Left lung (tissue), 14 donors: ENCODE measurements at places on chromosomes 7 and 10. TPM values are rescaled to one million over a fixed set of nuclear protein-coding genes. Genes with fewer than 3 reads are reported as not detected.

- no peak for DNase-seq
- peaks cover 15% of the 10 kb centered on the region for H3K36me3 ChIP-seq
- no peaks in the 10 kb centered on the region for H3K27me3 ChIP-seq
- peaks cover 57% of the 10 kb centered on the region for H3K4me1 ChIP-seq
These were observed 919 bp downstream of the MAFK start for GRCh38 chr7:1531263-1531978.

DNA sequence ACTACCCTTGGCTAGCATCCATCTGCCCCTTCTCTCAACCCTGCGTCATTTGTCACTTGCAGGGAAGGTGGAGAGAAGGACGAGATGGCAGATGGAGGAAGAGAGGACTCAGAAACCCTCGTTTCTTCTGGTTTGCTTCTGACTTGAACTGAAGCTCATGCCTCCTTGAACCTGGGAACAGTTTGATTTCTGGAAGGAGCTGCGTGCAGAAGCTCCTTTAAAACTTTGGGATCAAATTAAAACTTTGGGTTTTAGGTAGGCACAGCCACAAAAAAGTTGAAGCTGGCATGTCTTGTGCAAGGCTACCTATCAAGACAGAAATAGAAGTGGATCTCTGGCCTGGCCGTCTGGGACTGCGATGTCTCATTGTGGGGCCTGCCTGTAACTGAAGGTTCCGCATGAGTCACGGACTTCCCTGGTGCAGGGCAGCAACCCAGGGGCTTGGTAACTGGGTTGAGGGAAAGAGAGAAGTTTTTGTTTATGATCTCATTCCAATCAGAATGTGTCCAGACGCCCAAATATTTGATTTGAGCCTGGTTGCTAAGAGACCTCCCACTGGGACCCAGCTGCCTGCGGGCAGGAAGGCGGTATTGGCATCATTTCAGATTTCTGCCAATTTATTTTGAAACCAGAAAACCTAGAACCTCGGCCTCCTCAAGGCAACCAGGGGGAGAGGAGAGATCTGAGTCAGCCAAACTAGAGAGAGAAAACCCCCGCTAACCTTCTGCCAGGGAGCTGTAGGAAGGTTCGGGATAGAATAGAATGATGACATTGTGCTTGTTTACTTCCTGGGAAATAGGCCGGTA lies 15.8 kb upstream of the CAMK1D start:
- peak overlapping the region; percentile 21 for H3K27ac ChIP-seq
- DNase-seq: peak; percentile 72
- H3K27me3 ChIP-seq: no peaks in the 10 kb centered on the region
- H3K4me3 ChIP-seq: no peak overlapping the region
- H3K4me1 ChIP-seq: peaks cover 9% of the 10 kb centered on the region

DNA sequence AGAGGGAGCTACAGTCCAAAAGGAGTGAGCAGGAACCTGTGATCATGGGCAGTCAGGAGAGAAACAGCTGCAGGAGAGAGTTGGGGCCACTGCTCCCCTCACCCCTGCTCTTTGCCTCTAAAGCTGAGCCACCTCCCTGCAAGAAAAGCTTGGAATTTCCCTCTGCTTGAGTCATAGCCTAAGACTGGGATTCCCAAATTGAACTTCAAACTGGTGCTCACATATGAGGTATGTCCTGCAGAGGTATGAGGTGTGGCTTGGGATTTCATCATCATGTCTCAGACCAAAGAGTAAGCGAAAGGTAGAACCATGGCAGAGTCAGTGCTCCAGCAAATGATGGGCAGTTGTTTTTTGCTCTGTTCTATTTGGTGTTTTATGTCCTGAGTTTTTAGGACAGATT lies 237.1 kb upstream of the NRP1 start:
- no peak overlapping the region for H3K27ac ChIP-seq
- H3K4me3 ChIP-seq: no peak overlapping the region
- no peaks in the 10 kb centered on the region for H3K36me3 ChIP-seq
- DNase-seq: no peak

DNA sequence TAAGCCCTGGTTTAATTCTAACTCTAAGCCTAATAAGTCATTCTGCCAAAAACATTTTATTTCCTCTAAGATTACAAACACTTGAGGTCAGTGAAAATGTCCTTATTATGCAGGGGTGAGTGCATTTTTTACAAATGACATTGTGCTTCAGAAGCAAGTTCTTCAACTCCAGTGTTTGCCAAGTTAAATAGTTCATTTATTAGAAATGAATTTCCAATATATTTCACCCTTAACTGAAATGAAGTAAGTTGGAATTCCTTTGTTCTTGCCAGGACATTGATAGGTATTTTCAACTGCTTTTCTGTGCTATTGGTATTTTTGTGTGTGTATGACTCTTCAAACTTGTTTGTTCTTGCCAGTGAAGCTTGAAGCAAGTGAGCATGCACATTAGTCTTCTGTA lies 89.5 kb upstream of the CCDC6 start:
- no peaks in the 10 kb centered on the region for H3K27me3 ChIP-seq
- H3K4me1 ChIP-seq: peaks cover 6% of the 10 kb centered on the region
- no peak for DNase-seq
- H3K27ac ChIP-seq: peak overlapping the region; percentile 57
- no peak overlapping the region for H3K4me3 ChIP-seq

DNA sequence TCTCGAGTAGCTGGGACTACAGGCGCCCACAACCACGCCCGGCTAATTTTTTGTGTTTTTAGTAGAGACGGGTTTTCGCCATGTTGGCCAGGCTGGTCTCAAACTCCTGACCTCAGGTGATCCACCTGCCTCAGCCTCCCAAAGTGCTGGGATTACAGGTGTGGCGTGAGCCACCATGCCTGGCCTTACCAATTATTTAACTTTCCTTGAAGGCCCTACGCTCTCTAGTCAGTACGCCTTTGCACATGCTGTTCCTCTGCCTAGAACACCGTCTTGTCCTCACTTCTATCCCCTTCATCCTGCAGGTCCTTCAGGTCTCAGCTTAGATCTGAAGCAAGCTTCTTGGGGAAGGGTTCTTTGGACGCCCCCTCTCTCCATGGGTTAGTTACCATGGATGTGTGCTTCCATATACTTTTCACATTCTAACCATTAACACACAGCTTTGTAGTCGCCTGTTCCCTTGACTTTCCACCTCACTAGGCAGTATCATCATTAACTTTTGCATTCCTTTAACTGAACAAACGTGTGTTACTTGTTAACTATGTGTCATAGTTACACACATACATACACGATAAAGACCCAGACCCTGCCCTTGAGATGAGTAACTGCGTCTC lies 592 bp upstream of the ATP6V1F start:
- peak overlapping the region; percentile 84 for H3K27ac ChIP-seq
- H3K27me3 ChIP-seq: no peaks in the 10 kb centered on the region
- no peaks in the 10 kb centered on the region for H3K36me3 ChIP-seq
- peaks cover 16% of the 10 kb centered on the region for H3K4me1 ChIP-seq
- peak overlapping the region; percentile 17 for H3K4me3 ChIP-seq

- peak; percentile 94 for DNase-seq
- H3K4me1 ChIP-seq: peaks cover 11% of the 10 kb centered on the region
- no peaks in the 10 kb centered on the region for H3K36me3 ChIP-seq
These were observed at the start of gene ICA1 for GRCh38 chr7:8261711-8262695. Gene ICA1, minus strand, starts transcription at chr7:8262167. Its CDS starts 26,241 bp downstream, at chr7:8235926.

DNA sequence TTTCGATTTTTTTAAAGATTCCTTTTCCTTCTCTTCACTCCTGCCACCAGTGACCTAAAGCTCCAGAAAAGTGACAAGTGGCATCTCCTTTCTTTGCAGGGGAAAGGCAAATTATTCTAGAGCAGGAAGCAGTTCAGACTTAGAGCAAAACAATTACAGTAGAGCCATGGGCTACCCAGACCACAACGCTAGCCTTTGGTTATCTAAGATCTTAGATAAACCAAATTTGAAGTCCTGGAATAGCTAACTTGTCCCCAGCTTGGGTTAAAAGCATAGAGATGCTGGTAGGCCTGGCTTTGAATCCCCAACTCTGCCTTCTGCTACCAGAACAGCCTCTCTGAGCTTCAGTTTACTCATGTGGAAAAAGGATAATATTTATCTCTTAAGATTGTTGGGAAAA lies 38.4 kb downstream of the LGI1 start:
- no peaks in the 10 kb centered on the region for H3K4me1 ChIP-seq
- no peaks in the 10 kb centered on the region for H3K27me3 ChIP-seq
- no peak overlapping the region for H3K4me3 ChIP-seq

DNA sequence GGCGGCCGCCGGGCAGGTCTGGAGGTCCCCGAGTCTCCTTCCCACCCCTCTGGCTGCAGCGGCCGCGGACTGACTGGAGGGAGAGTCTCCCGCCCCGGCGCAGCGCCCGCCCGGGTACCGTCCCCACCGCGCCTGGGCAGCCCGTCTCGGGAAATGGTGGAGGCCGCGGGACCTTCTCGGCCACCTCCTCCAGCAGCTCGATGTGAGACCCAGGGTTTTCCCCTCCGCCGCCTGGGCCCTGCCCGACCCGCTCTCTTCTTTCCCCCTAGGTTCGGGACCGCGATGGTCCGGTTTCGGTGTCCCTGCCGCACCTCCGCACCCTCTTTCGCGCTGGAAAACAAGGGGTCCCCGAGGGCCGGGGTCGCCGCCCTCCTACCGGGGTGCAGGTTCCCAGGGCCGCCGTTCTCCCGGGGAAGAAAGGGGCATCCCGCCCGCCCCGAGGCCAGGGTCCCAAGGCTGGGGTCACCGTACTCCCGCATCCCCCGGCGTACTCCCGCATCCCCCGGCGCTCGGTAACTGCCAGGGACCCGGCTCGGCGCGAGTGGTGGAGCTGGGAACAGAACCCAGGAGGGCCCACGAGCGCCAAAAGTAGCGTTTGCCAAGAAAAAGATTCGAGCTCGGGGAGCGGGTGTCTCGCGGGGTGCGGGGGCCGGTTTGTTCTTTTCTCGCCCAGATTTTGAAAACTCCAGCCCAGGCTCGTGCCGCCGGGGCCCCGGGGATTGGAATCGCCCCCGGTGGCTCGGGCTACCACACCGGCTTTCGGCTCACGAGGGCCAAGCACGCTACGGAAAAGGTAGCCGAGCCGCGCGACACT lies 3.4 kb downstream of the TNRC18 start:
- no peaks in the 10 kb centered on the region for H3K36me3 ChIP-seq
- H3K4me3 ChIP-seq: peak overlapping the region; percentile 77
- H3K4me1 ChIP-seq: peaks cover 14% of the 10 kb centered on the region
- no peak for DNase-seq
- H3K27me3 ChIP-seq: no peaks in the 10 kb centered on the region

DNA sequence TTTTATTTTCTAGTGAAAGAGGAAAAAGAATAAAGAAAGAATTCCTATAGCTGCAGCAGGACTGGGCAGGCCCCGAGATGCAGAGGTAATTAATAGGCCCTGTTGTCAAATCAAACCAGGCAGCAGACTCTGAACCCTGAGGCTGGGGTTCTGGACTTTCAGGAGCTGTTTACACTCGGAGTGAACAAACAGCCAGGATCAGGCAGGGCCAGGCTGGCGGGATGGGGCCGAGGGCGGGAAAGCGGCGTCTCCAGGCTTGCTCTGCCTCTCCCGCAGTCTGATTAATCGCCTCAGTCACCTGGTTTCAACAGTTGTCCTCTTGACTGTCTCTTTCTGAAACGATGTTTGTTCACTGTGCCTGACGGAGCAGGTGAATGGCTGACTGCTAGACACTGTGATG lies 675.4 kb upstream of the FOXK1 start:
- no peaks in the 10 kb centered on the region for H3K4me1 ChIP-seq
- H3K36me3 ChIP-seq: no peaks in the 10 kb centered on the region
- no peak overlapping the region for H3K4me3 ChIP-seq
- H3K27ac ChIP-seq: no peak overlapping the region
- no peaks in the 10 kb centered on the region for H3K27me3 ChIP-seq

GRCh38 chr7:52959336-52959735 lies 76.1 kb upstream of the POM121L12 start:
- DNase-seq: no peak
- no peak overlapping the region for H3K4me3 ChIP-seq
- H3K27ac ChIP-seq: no peak overlapping the region
- no peaks in the 10 kb centered on the region for H3K4me1 ChIP-seq
- no peaks in the 10 kb centered on the region for H3K36me3 ChIP-seq

GRCh38 chr7:100577507-100577906 lies 3.8 kb upstream of the SAP25 start:
- no peak for DNase-seq
- no peaks in the 10 kb centered on the region for H3K36me3 ChIP-seq
- H3K27ac ChIP-seq: no peak overlapping the region
- H3K27me3 ChIP-seq: no peaks in the 10 kb centered on the region
- no peak overlapping the region for H3K4me3 ChIP-seq
- H3K4me1 ChIP-seq: peaks cover 2% of the 10 kb centered on the region

- no peak for DNase-seq
- H3K36me3 ChIP-seq: no peaks in the 10 kb centered on the region
- H3K27me3 ChIP-seq: no peaks in the 10 kb centered on the region
- no peaks in the 10 kb centered on the region for H3K4me1 ChIP-seq
- no peak overlapping the region for H3K27ac ChIP-seq
These were observed 50.9 kb downstream of the TFAM start for GRCh38 chr10:58436071-58436470.

GRCh38 chr10:49000437-49001398 lies 61.1 kb upstream of the LRRC18 start:
- H3K27me3 ChIP-seq: no peaks in the 10 kb centered on the region
- no peaks in the 10 kb centered on the region for H3K4me1 ChIP-seq
- H3K4me3 ChIP-seq: no peak overlapping the region
- no peak for DNase-seq
- H3K36me3 ChIP-seq: no peaks in the 10 kb centered on the region

GPER1 gene
- 6.7 TPM for polyA plus RNA-seq

UROS gene
- 68.6 TPM for polyA plus RNA-seq

PDZD7 gene
- 0.80 TPM for polyA plus RNA-seq

GAD2 gene
- 0.06 TPM for polyA plus RNA-seq

POLR2J2 gene
- 5.9 TPM for polyA plus RNA-seq

STOX1 gene
- 4.0 TPM for polyA plus RNA-seq

SCIN gene
- 10.2 TPM for polyA plus RNA-seq

GRID2IP gene
- 1.3 TPM for polyA plus RNA-seq

TMEM270 gene
- polyA plus RNA-seq: not detected

HOXA2 gene
- 19.6 TPM for polyA plus RNA-seq
